Stimulated activated memory B cell treated with anti-CD40 and anti-IgM and Interleukin-4, amounts not matched to agents 10 μg/mL and 1 μg/mL and 100 μg/mL, for 72 hours (primary cell): ENCODE measurements at places on chromosomes 2 and 18.
A peak's percentile ranks its signal among the peaks of the same experiment; 100 is the strongest.

GRCh38 chr18:28284132-28284531 is 107.2 kb upstream of the CDH2 start:
- no peak for ATAC-seq

DNA sequence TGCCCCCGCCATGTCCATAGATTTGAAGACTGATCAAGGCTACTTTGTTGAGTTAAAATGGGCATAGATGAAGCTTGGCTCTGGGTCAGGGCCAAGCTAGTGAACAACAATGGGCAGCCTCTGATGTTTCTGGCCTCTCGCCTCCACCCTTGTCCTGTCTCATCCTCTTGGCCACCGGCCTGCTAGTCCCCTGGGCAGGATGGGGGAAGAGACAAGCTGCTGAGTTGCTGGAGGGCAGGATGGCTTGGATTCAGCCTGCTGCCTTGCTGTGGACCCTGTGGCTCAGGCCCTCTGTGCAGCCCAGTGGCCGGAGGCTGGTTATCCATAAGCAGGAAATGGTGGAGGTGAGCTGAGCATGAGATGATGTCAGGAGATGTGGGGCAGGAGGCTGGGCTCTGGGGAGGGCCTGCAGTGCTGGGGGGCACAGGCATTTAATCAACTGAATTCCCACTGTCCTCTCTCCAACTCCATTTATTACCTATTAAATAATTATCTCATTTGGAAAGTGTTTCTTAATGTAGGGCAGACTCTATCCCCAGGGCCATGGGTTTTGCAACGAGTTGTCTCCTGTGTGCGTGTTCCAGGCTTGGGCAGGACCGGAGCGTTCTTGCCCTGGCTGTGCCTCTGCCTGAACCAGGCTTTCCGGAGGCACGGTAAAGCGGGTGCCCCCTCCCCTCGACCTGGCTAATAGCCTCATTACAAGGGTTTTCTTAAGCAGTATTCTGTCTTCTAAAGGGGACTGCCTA is 122.9 kb downstream of the GLI2 start:
- ATAC-seq, result no peak

DNA sequence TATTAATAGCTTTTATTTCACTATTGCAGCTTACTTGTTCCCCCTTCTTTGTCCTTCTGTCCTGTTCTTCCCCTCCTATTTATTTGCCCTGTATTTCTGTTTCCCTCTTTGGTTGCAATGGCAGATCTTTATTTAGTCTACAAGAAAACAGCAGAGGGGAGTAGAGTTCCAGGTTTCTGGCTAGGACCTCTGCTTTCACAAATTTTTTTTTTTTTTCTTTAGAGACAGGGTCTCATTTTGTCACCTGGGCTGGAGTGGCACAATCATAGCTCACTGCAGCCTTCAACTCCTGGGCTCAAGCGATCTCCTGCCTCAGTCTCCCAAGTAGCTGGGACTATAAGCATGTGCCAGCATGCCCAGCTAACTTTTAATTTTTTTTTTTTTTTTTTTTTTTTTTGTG is 188.1 kb upstream of the SPRED2 start:
- no peak for ATAC-seq

GRCh38 chr2:73021371-73022010 is 50.0 kb downstream of the SFXN5 start:
- no peak for ATAC-seq

DNA sequence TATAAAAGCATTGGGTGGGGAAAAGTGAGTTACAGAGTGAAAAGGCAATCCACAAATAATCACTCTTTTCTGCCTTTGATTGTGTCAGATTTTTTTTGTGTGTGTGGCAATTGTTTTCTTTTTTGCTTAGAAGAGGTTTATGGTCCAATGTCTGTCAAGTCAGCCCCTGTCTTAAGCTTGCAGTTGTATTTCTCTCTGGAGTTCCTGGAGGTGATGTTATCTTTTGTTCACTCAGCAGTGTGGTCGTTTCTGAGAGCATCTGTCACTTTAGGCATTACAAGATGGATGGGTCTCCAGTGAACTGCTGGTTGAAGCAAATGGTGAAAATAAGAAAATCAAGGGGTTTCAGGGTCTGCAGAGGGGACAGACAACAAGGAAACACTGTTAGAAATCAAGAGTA is 121.3 kb downstream of the GREB1L start:
- no peak for ATAC-seq

DNA sequence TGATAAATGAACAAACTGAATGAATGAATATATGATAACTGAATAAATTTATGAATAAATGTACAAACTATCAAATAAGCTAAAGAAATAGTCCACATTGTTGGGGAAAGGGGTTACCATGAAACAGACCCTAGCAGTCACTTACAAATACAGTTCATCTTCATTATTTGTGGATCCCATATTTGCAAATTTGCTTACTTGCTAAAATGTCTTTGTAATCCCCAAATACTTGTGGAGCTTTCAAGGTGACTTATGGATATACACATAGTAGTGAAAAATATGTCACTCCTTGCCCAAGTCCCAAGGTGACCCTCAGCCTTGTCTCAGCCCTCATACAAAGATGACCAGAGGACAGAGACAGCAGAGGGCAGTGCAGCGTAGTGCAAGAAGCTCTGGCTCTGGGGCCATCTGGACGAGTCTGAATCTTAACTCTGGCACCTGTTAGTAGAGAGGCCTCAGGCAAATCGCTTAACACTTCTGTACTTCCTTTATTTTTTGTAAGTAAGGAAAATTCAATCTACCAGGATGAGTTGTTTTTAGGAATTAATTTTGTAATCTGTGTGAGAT is 3.1 kb downstream of the PAIP2B start:
- no peak for ATAC-seq

DNA sequence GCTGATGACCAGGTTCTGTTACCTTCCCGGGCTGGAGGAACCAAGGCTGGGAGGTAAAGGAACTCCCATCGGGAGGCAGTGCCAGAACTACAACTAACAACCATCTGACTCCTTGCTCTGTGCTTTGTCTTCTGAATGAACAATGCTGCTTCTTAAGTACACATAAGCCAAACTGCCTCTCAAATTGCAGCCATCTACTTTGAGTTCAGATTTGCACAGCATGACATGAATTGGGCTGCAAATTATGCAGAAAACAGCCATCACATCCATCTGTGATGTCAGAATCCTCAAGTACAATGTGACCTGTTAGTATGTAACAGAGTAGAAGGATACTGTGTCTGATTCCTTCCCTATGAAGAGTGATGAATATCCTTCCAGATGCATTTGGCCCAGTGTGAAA is 290.6 kb downstream of the ZNF521 start:
- ATAC-seq, result no peak

DNA sequence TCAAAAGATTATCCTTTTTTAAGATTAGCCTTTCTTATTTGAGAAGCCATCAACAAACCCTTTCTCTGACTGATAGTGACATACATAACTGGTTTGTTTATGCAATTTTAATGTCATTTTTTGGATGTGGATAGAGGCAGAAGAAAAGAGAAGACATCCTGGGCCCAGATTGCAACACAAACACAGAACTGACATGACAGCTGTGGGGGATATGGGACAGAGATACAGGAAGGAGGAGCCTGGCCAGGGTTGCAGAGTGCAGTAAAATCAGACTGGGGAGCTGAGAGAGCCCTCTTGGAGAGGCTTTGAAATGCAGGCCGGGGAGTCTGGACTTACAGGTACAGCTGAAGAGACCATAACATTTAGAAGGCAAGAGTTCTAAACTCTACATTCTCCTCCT is 65.1 kb downstream of the SIGLEC15 start:
- no peak for ATAC-seq

GRCh38 chr2:108921096-108922030 is 67.7 kb downstream of the EDAR start:
- no peak for ATAC-seq

GRCh38 chr2:98571796-98572195 is 36.5 kb downstream of the COA5 start:
- ATAC-seq, result no peak

GRCh38 chr2:176090862-176091261 is 1.7 kb upstream of the HOXD13 start:
- ATAC-seq, result no peak

DNA sequence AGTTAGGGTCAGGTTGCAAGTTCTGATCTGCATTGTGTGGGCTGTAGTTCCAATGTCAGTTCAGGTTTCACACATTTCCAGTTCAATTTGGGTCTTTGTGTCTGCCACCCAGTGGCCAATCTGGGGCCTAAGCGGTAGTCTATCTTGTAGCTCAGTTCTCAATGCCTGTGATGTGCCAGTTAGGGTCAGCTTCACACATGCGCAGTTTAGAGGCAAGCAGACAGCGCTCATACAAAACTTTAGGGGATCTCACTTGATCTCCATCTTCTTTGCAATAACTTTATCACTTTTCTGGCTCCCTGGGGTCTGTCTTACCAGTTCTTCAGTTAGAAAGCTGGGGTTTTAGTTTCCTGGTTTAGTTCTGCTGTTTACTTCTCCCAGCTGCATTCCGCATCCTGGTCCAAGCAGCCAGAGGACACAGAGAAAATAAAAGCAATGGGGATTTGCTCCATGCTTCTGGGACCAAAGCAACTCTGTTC is 11.0 kb upstream of the ZNF24 start:
- ATAC-seq, result peak; percentile 95

DNA sequence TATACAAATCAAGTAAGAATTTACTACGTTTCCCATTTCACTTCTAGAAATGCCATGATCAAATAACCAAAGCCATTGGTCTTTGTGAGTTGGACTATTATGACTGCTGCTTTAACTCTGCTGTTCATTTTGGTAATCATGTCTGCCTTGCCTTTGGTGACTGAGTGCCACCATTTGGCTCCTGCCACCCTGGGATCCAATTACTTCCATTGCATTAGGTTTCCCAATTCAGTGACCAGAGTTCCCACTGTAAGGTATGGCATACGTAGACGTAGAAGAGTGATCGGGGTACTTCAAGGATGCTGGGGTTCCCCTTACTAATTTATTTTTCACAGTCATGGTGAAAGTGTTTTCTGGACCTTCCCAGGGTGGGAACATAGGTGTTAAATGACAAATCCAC is 90.1 kb downstream of the SPIRE1 start:
- ATAC-seq, result no peak

DNA sequence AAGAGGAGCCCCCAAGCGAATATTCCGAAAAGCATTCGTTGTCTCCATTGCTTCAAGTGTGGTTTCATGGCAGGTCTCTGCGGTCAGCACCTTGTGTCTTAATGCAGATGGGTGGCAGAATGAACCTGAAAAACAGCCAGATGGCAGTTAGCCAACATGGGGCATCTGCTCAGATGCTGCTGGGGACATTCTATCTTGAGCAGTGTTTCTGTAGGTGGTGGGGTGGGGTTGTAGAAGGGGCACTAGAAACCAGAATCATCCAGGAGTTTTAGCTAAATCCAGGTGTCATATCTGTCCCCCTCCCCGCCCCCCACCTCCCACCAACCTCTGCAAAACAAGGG is 42.1 kb downstream of the ST6GAL2 start:
- no peak for ATAC-seq

GRCh38 chr2:240796543-240797499 is 23.2 kb downstream of the KIF1A start:
- ATAC-seq, result no peak

DNA sequence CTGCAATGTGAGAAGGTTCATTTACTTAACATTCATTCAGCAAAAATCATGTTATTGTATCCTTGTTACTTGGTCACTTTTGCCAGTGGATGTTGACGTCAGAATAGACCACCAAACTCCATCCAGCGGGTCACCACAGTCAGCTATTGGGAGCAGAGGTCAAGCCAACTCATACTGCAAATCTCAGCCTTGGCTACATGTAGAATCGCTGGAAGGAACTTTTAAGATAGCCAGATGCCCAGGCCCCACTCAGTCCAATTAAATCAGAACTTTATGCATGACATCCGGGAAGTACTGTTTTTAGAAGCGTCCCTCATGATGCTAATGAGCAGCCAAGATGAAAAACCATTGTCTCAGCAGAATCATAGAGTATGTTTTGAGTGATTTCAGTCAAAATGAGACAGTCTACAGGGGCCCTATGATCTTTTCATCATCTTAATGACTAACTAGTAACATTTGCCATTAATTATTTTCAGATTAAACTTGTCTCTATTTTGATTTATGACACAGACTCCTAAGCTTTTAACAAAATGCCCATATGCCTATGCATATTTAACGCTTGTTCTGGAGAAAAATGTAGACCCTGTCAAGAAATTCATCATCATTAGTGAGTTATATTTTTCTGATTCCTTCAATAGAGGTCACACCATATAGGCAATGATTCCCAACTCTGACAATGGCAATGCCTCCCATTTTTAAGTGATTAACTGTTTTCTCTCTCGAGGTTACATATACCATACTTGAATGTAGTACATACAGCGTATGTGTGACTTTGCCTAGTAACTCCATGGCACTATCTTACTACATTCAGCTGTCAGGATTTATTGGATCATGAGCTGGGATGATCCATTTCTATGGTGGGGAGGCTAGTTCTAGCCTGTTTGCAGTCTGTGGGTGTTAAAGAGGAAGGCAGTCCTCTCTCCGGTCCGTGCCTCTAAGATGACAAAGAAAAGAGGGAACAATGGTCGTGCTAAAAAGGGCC is 63.7 kb upstream of the CCBE1 start:
- no peak for ATAC-seq

DNA sequence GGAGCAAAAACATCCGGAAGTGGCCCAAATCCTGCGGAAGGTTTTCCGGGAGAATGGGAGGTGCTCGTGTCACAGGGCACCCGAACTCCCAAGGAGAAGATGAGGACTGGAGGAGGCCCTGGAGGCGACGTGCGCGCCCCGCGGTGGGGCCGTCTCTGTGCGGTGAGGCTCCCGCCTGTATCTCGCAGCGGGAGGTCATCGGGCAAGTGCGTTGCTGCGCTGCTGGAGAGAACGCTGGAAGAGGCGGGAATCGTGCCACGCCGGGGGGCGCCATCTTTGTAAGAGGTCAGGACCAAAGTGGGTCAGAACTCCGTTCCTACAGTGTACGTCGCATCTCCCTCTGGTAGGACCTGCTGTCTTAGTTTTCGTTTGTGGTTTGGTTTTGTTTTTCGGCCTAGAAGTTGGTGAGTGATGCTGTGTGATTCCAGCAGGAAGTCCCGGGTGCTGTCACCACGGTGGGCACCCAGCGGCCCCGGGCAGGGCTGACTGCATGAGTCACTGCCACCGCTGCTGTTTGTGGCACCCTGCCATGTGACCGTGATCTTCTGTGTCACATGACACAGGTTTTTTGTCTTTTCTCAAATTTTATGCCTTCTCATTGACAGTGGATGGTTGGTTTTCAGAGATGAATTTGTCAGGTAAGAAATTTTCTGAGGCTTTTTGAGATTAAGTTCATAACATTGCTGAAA is 21.5 kb upstream of the ATP9B start:
- ATAC-seq, result no peak

DNA sequence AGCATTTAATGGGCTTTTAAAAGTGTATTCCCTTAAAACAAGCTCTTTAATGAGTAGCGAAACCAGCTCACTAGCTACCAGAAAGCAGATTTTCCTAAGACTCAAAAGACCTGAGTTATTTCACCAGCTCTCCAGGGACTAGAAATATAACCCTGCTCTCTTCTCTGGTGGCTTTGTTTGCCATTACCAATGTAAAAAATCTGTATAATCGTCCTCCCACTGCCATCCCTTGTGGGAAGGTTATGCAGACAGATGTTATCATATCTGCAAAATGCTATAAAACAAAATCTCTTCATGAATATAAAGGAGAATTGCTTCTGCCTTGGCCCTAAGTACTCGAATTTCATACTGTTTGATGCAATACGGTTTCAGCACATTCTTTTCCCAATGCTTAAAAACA is 335.2 kb downstream of the NUP35 start:
- no peak for ATAC-seq

GRCh38 chr2:109341355-109342255 is 212.6 kb downstream of the SH3RF3 start:
- ATAC-seq, result no peak
